ENCODE measurements at places on chromosomes 3 and 15. TPM values are rescaled to one million over a fixed set of nuclear protein-coding genes. Genes with fewer than 3 reads are reported as not detected.

- DNase-seq, result no peak
Observed at GRCh38 chr3:119013951-119014350, 20.7 kb downstream of the IGSF11 start.

DNA sequence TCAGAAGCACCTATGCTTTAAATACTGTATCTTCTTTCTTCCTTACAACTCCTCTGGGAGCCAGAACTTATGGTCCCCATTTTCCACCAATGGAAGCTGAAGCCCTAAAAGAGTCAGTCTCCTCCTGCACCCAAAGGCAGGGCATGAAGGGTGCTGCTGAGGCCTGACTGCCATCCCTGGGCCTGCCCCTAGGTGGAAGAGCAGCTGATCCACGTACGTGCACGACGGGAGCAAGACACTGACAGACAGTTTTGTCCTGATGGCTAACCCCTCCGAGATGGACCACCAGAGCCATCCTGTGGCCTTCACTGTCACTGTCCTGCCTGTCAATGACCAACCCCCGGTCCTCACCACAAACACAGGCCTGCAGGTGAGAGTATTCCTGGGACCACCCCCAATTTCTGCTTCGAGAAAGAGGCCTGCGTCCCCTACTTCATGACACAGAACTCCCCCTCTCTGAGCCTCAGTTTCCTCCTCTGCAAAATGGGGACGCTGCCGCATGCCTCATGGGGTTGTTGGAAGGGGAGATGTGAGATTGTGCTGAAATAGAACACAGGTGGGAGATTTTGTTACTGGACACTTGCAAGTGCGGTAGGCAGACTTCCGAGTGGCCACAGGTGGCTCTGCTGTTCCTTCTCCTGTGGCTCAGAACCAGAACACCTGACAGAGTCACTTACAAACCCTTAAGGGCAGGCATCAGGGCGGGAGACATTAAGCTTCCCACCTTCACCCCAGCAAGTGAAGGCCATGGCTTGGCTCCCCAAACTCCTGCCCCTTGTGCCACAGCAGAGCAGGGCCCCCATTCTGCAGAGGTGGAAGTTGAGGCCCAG lies 175.4 kb downstream of the TBC1D2B start:
- DNase-seq, result no peak

DNA sequence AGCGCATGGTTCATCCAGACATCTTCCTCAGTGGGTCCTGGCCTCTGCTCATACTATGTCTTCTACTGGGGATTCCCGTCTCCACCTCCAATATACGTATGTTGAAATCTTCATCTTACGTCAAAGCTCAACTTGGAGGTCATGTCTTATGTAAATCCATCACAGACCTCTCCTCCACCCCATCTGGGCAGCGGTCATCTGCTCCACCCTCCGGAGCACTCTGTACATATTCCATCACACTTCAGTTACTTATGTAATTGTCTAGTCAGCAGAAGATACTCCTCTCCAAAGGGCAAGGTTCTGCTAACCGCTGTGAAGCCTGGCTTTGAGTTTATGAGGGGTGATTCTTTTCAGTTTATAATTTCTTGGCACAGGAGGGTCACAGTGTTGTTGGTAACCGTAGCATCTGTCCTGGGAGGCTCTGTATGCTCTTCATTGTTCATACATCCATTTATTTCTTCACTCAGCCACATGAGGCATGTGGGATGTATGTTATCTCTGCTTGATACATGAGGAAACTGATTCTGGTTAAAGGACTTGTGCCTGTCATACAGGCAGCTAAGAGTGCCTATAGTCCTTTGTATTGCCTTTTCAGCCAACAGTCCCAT lies 22.1 kb downstream of the MAP2K1 start:
- peak; percentile 69 for DNase-seq

GRCh38 chr15:58742022-58742813 lies 7.3 kb downstream of the ADAM10 start:
- DNase-seq, result no peak

DNA sequence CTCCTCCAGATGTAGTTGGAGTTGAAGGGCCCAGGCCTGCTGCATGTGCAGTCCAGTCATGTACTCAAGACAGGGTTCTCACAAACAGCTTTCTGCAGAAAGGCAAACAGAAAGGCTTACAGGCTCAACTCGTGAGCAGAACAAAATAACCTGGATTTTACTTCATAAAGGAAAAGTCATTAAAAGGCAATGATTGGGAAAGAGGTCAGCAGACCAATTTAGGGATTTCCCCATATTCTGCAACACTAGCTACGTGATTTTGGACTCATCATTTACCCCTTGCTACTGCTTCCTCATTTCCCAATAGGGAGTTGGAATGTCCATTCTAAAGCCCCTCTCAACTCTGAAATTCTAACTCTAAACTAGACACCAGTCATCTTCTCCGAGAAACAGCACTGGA lies 18.1 kb downstream of the METTL6 start:
- DNase-seq, result no peak

- no peak for DNase-seq
Observed at GRCh38 chr15:70214941-70215635, 117.4 kb upstream of the TLE3 start.

GRCh38 chr3:73391984-73392383 lies 232.8 kb downstream of the PDZRN3 start:
- no peak for DNase-seq

DNA sequence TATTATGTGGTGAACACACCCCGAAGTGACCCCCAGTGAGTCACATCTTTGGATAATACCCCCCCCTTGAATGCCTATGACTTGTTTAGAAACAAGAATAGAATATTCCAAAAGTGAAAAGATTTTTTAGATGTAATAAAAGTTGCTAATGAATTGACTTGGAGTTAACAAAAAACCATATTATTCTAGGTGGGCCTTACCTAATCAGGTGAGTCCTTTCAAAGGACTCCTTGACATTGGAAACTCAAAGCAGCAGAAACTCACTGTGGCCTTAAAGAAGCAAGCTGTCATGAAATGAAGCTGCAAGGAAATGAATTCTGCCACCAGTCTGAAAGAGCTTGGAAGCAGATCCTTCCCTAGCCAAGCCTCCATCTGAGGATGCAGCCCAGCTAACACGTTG lies 10.9 kb upstream of the ISL2 start:
- DNase-seq, result no peak

DNA sequence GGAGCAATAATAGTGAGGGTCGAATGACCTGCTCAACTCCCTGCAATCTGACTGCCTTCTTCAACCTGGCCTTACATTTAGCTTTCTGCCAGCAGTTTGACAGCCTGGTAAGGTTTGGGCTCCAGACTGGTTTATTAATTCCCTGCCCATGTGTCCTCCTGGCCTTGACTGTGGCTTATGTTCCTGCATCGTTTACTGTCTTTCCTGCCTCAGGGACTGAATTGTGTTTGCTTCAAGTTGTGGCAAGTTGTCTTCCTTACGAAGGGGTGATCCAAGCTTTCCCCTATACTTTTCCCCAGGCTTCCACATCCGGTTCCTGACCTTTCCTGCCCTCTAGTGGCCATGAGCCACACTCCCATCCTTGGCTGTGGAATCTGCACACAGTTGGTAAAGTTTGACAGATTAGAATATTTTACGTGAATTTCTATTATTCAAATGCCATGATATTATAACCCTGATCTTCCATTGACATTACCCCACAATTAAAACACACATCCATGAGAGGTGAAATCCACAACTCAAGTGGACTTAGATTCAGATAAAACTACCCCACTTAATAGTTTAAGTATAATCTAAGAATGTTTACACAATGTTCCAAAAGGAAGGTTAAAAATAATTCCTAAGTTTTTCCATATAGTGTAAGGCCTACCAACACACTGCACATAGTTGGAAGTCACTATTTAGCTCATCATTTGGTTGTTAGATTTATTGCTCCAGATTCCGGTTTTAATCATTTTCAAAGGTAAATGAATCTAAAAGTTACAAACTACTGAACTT lies 95.7 kb downstream of the NEDD4 start:
- no peak for DNase-seq

DNA sequence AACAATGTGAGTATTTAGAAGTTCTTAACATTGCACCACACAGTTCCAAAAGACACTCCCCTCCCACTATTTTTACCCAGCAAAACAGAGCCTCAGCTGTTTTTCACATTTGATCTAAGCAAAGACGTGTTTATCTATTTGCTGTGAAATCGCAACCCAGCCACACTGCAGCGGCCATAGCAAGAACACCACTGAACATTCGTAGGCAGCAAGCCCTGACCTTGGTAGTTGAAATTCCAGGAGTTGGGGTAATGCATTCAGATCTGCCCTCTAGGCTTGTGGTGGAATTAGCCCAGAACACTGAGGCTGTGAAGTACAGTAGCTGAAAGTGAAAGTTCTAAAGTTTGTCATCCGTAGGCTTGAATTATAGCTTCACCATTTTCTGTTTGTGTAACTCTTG lies 17.1 kb upstream of the SLC24A5 start:
- DNase-seq, result no peak

DNA sequence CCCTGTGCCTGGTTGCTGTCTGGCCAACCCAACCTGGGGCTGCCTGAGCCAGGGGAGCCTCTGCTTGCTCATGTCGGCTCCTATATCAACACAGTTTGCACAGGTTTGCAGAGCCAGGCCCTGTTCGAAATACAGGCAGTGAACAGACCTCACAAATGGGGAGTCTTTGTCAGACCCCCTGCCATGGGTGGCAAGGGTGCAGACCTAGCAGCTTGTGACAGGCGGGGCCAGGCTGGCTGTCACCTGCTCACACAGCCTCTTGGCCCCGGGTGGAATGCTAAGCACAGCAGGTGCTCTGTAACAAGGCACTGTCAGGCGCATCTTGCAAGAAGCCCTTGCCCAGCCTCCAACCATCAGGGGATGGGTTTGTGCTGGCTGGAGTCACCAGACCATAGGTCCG lies 47.3 kb downstream of the BDH1 start:
- DNase-seq, result no peak

DNA sequence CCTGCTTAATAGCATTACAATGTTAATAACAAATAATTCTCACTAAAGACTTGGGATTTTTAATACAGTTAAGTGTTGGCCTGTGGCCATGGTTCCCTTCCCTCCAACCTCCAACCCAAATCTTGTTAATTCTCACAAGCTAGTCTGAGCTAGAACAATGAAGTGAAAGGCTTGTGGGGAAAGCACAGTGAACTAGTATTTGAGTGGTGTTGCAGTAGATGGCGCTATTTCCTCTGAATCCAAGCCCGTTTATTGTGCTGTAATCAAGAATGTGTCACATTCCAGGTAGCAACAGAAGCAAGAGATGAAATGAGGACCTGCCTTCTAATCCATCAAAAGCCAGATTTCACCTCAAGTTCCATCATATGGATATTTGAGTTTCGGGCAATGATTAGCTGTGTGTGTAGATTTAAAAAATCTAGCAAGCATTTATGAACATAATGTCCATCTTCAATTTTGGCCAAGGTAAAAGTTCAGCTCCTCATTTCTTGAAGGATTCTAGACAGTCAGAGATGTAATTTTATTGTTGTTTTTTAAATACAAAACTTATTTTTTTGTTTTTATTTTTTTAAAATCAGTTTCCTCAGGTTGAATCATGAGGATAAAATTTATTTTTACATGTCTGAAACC lies 160.7 kb downstream of the SQOR start:
- no peak for DNase-seq

DNA sequence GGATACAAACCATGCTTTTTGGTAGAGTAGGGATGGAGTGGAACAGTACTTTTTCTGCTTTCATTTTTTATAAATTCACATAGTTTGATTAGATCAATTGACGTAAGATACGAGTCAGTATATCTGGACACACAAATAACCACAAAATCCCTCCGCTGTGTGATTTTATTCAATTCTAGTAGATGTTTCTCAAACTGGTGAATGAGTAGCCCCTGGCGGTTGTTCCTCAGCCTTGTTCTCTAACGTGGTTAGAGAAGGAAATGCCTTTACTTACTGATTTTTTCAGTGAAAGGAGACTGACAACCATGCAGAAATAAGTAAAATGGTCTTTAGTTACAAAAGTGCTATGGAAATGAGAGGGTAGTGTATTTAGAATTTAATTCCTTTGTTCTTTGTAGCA lies 161.0 kb downstream of the TCF12 start:
- DNase-seq, result no peak

GRCh38 chr15:90617171-90617570 lies 87.4 kb downstream of the CRTC3 start:
- DNase-seq, result no peak

- DNase-seq, result no peak
Observed at GRCh38 chr3:98734306-98734705, 28.8 kb upstream of the ST3GAL6 start.

DNA sequence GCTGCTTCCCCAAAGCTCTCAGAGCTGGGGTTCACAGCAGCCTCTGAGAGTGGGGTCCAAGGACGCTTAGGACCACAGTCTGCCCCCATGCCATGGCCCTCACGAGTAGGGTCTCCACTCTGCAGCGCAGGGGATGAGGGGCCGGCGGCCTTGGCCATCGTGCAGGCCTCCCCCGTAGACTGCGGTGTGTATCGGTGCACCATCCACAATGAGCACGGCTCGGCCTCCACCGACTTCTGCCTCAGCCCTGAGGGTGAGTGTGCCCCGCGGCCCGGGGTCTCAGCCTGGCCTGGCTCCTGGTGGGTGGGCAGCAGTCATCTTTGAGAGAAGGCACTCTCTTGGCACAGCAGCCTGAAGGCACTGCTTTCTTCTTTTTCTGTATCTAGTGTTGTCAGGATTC lies 24.8 kb upstream of the SLC28A1 start:
- no peak for DNase-seq

GRCh38 chr15:82047453-82048400 lies 1.9 kb upstream of the MEX3B start:
- DNase-seq, result no peak

DNA sequence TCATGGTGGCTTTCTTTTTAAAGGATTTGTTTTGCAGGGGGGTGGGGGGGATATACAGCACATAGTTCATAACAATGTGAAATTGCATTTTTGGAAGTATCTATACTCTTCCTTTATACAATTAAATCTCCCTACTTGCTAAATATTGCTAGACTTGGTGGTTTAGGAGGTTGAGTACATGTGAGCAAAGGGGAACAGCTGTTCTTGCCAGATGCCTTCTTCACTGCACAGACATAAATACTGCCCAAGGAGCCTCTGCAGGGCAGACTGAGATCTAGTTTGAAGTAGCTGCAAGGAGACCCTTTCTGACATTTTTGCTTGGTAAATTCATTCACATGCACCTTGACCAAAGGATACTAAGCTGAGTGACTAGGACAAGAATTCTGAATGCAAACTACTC lies 228.6 kb upstream of the IL12A start:
- no peak for DNase-seq

- DNase-seq, result no peak
Observed at GRCh38 chr3:111906656-111907055, 47.6 kb downstream of the PHLDB2 start.

GRCh38 chr15:41484937-41485625 lies 8.6 kb upstream of the ITPKA start:
- DNase-seq, result no peak

Gene CRYGS
- total RNA-seq, result 0.67 TPM

Gene SLC9C1
- 1.3 TPM for total RNA-seq

Gene CPNE4
- total RNA-seq, result 28.0 TPM

Gene OCA2
- total RNA-seq, result 0.31 TPM

Gene EDEM1
- 8.1 TPM for total RNA-seq

Gene CYP1A2
- not detected for total RNA-seq

Gene DPPA4
- not detected for total RNA-seq

Gene HTR3E
- total RNA-seq, result not detected

Gene HMG20A
- 30.9 TPM for total RNA-seq

Gene GOLGA8S
- 0.33 TPM for total RNA-seq

Gene KNL1
- 4.6 TPM for total RNA-seq

Gene PIK3CA
- total RNA-seq, result 15.5 TPM
